ENCODE measurements at places on chromosomes 16 and 17.
A peak's percentile ranks its signal among the peaks of the same experiment; 100 is the strongest.

- no peak for DNase-seq
Measured at GRCh38 chr16:47713225-47713595, 252.1 kb downstream of the PHKB start.

- DNase-seq: no peak
Measured at GRCh38 chr16:56294579-56294978, 103.3 kb downstream of the GNAO1 start.

- no peak for DNase-seq
Measured at GRCh38 chr17:1474402-1475189, 17.9 kb downstream of the MYO1C start.

DNA sequence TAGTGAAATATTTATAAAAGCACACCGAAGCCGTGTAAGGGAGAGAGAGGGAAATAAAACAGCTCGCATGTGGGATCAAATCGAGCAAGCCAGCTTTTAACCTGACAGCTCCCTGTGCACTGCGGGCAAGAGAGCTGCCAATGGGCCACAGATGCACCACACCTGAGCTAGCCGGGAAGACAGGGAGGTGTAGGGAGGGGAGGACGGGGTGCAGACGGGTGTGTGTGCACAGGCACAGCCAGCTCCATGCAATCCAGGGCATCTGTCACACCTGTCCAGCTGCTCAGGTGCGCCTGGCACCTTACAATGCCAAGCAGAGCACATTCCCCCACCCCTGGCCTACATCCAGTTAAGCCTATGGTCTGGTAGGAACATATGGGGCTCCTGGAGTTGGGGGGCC, 70.0 kb downstream of the C16orf78 start:
- no peak for DNase-seq

DNA sequence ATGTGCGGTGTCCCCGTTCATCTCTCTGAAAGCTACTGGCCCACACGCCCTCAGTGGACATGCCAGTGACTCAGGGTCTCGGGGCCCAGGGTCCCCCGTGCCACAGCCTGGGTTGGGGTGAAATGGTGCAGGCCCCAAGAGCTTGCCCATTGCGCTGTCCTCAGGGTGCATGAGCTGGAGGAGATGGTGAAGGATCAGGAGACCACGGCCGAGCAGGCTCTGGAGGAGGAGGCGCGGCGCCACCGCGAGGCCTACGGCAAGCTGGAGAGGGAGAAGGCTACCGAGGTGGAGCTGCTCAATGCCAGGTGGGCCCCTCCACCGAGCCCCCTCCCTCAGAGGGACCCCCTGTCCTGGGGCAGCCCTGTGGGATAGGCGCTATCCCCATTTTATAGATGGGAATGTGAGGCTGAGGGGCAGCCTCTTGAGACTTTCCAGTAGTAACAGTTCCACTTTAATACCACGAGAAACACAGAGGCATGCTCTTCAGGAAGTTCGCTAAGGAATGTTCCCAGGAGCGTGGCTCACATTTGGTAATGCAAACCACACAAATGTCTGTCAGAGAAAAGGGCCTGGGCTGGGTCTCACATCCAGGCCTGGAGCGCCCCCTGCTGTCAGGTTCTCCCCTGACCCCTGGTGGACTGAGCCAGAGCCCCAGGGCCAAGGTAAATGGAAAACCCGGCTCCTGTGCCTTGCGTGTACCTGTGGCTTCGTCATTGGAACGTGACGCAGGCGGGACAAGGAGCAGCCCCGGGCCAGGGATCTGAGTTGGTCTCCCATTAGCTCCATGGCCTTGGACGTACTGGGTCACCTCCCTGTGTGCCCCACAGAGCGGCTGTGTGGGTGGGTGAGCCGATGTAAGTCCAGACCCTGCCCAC, 133.7 kb downstream of the RAB11FIP4 start:
- peak; percentile 88 for DNase-seq

DNA sequence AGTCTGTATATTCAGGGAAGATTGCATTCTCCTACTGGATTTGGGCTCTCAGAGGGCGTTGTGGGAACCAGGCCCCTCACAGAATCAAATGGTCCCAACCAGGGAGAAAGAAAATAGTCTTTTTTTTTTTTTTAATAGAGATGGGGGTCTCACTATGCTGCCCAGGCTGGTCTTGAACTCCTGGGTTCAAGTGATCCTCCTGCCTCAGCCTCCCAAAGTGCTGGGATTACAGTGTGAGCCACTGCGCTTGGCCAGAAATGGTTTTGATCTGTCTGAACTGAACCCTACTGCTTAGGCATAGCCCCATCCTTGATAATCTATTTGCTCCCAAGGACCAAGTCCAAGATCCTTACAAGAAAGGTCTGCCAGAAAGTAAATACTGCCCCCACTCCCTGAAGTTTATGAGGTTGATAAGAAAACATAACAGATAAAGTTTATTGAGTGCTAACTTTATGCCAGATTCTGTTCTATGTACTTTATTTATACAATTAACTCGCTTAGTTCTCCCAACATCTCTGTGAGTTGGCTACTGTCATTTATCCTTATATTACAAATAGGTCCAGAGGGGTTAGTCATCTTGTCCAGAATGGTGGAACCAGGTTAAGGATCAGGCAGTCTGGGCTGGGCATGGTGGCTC, 13.5 kb downstream of the G6PC1 start:
- DNase-seq: no peak

DNA sequence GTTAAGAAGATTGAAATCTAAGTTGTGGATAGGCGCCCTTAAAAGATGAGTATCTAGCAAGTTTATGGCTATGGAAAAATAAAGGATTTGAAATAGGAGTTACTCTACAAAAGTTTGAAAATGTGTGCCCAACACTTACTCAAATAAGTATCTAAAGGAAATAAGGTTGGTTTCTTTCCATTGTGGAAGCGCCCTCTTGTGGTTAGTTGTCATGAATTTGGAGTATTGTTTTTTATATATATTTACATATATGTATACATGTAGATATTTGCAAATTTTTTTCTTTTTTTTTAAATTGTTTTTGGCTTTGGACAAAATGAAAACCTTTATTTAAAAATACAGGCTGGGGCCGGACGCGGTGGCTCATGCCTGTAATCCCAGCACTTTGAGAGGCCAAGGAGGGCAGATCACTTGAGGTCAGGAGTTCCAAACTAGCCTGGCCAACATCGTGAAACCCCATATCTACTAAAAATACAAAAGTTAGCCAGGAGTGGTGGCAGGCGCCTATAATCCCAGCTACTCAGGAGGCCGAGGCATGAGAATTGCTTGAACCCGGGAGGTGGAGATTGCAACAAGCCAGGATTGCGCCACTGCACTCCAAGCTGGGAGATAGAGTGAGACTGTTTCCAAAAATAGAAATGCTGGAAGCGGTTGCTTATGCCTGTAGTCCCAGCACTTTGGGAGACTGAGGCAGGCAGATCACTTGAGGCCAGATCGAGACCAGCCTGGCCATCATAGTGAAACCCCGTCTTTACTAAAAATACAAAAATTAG, 24.0 kb upstream of the VPS4A start:
- peak; percentile 32 for DNase-seq

GRCh38 chr17:7853691-7854038, 1.2 kb upstream of the TMEM88 start:
- no peak for DNase-seq

DNA sequence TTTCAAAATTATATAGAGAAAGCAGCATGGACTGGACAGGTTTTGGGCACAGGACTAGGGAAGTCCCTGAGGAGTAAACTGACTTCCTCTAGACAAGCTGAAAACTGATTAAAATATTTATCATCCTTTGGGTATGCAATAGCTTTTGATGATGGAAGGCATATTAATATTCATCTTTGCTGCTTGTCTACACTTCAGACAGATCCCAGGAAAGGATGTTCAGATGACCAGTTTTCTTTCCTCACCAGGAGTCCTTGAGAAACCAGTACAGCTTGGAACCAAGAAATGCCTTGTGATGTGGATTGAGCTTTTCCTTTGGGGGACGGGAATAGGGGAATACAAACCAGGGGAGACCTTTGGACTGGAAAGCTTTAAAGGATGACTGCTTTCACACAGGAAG, 195.5 kb downstream of the FTO start:
- no peak for DNase-seq

GRCh38 chr17:65022751-65023700, 33.5 kb downstream of the GNA13 start:
- DNase-seq: no peak

- peak; percentile 92 for DNase-seq
Measured at GRCh38 chr16:3027983-3028715, 4.3 kb downstream of the THOC6 start.

- DNase-seq: no peak
Measured at GRCh38 chr17:50899005-50899460, 32.9 kb upstream of the TOB1 start.

DNA sequence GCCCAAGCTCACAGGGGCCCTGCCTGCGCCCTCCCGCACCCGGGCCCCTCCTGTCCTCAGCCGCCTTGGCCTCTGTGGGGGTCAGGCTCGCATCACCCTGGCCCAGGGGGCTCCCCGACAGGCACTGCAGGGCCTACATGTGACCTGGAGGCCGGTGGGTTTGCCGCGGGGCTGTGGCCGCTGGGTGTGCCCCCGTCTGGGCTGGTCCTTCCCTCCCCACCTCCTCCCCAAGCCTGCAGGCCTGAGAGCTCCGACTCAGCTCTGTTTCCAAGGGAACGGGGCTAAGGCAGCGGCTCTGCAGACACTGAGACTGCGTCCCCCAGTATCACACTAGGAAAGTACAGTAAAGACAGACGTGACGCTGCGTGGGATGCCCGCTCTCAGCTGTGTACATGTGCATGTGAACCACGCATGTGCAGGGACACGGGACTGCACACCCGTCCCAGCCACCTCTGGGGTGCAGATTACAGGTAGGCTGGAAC, 16.5 kb upstream of the WDR45B start:
- DNase-seq: no peak

GRCh38 chr16:71885261-71885650, 1.3 kb upstream of the ZNF821 start:
- peak; percentile 11 for DNase-seq

GRCh38 chr16:87966064-87966645, 14.9 kb downstream of the BANP start:
- DNase-seq: no peak

- DNase-seq: no peak
Measured at GRCh38 chr17:73362697-73363096, 50.9 kb upstream of the CDC42EP4 start.

- no peak for DNase-seq
Measured at GRCh38 chr17:44247440-44247841, 20.5 kb downstream of the SLC4A1 start.
